ENCODE measurements at places on chromosomes 7 and 10.

DNA sequence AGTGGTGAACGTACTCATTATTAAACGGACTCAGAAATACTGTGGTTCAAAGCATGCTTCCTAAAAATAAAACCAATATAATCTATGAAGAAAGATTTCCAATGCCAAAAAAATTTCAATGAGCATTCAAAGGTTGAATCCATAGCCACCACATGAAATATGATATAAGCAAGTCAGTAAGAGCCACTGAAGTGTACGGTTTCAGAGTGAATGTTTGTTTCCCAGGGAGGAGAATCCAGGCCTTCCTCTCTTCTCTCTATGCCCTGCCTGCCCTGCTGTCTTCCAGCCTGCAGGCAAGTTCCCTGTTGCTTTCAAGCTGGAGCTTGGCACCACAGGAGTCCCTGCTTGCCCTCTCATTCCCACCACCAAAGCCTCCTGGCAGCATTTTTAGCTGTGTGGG is 1171.6 kb upstream of the C7orf33 start:
- DNase-seq, result no peak

- no peak for DNase-seq
Measured at GRCh38 chr7:74476626-74477025, 22.9 kb downstream of the GTF2IRD1 start.

DNA sequence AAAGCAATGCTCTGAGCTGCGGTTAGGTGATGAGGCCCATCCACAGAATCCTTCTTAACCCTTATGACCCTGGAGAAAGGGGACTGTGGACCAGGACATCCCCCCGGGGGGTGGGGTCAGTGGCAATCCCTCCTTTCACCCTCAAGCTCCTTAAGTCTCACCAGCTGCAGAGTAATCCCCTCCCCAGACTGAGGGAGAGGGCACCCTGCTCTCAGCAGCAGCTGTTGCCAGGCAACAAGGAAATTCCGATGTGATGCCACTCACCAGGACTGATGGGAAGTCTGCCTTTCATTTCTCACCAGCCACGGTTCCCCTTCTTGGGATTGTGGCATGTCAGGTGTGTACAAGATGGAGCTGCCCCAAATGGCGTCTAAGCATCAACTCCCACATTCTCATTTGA is 129.6 kb downstream of the DOCK1 start:
- no peak for DNase-seq

DNA sequence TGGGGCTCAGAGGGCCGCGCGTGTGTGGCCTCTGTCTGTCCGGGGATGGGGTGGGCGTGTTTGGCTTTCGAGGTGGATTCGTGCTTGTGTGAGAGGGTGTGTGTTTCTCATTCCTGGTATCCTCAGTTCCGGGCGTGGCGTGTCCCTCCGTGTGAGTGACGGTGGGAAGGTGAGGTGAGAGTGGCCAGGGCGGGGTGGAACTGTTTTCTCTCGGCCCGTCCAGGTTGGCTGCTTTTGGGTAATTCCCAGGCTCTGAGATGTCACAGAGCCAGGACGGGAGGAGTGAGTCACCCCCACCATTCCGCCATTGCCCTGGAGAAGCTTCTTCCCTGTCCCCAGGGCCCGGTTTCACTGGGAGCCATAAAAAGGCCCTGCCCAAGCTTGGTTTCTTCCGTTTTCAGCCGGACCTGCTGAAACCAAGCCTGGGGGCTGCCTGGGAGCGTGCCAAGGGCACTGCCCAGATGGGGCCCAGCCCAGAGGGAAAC is 21.3 kb upstream of the CLDN4 start:
- no peak for DNase-seq

- no peak for DNase-seq
Measured at GRCh38 chr7:111107579-111107978, 16.7 kb downstream of the LRRN3 start.

GRCh38 chr7:79608005-79608404 is 154.5 kb upstream of the MAGI2 start:
- DNase-seq, result no peak

DNA sequence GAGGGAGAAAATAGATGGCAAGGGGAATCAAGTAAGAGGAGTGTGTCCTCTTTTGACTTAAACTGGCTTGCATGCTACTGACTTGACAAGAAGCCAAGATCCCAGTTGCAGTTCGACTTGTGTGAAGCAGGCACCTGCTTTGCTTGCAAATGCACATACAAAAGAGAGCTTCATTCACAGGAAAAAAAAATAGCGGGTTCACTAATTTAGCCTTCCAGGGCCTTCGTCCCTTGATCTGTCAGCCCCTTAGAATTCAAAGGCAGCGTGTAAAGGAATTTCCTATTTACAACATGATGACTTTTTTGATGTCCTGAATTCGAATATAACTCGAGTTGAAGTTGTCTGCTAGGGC is 192.1 kb downstream of the CELF2 start:
- DNase-seq, result no peak

- no peak for DNase-seq
Measured at GRCh38 chr7:108367946-108368345, 88.3 kb downstream of the NRCAM start.

GRCh38 chr7:72292118-72292517 is 120.0 kb downstream of the CALN1 start:
- DNase-seq, result no peak

DNA sequence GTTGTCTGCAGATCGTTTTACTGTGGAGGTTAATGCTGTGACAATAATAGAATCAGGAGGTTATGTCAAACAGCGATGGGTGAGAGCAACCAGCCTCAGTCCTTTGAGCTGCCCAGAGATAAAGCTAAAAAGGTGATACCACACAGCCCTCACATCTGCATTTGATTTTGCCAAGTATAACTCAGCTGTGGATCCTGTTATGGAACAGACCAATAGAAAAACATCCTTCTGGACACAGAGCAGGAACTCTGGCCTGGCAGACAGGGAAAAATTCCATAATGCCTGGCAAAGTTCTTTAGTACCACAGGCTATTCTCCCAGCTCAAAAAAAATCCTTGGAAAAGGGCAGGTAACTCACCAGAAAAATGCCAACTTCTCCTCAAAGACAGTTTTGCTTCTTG is 87.1 kb upstream of the PDLIM1 start:
- DNase-seq, result no peak

DNA sequence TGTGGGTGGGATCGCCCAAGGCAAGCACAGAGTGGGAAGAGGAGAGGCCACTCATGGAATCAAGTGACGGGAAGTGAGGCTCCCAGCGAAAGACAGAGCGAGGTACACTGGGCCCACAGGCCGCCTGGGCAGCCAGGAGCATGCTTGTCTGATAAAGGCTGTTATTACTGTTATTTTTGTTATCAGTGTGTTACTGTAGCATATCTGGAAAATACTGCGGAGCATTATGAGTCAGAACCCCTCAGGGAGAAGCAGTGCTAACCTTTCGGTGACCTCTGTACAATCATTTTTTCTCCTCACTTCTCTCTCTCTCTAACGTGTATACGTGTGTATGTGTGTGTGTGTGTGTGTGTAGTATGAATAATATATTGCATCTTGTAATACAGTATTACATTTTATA is 3.8 kb upstream of the TCERG1L start:
- DNase-seq, result no peak
